ENCODE measurements at places on chromosomes 3 and 15.
A peak's percentile ranks its signal among the peaks of the same experiment; 100 is the strongest.

GRCh38 chr15:69767191-69767590 is 314.6 kb downstream of the RPLP1 start:
- DNase-seq: no peak

GRCh38 chr3:15428539-15428938 is 1.1 kb downstream of the EAF1 start:
- no peak for DNase-seq

- DNase-seq: no peak
These were observed 3.0 kb upstream of the EDEM1 start for GRCh38 chr3:5184499-5184898.

DNA sequence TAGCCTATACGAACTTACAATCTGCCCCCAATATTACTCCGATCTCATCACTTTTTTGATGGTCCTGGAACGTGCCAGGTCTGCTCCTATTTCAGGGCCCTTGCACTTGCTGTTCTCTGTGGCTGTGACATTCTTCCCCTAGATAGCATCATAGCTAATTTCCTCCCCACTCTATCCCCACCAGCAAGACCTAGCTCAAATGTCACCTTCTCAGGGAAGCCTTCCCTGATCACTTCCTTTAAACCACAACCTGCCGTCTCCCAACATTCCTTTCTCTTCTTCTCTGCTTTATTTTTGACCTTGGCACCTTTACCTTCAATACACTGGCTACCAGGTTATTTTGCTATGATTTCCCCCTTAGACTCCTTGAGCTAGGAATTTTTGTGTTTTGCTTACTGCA is 5.3 kb upstream of the SMAD6 start:
- DNase-seq: no peak

DNA sequence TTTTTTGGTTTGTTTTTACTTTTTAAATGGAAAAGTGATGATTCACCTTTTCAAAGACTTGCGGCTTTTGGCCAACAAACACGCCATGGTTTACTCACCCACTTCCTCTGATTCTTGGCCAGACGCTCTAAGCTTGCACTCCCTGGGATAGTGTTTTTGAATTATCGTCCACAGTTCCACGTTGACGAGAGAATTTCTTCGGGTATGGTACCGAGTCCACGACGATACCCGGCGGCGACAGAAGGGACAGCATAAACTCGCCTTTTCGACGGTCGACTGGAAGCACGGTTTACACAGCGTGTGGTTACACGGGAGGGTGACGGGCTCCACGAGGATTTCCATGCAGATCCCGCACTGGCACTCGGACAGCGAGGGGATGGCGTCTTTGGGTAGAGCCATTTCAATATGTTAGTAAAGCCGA is 783 bp downstream of the RNF168 start:
- peak; percentile 45 for DNase-seq

DNA sequence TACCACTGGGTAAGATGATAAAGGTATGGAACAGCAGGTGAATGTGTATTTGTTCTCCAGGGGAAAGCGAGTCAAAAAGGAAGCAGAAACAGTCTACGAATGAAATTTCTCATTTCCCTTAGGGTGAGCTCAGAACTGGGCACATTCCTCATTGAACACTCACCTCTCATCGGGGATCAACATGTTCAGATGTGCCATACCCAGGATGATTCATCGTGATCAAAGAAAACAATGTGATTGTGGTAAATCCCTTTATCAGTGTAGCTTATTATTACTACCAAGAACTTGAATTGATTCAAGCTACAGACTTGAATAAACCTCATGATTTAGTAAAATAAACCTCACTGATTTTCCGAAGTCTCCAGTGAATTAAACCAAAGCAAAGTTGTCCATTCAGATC is 72.1 kb downstream of the GJD2 start:
- no peak for DNase-seq

DNA sequence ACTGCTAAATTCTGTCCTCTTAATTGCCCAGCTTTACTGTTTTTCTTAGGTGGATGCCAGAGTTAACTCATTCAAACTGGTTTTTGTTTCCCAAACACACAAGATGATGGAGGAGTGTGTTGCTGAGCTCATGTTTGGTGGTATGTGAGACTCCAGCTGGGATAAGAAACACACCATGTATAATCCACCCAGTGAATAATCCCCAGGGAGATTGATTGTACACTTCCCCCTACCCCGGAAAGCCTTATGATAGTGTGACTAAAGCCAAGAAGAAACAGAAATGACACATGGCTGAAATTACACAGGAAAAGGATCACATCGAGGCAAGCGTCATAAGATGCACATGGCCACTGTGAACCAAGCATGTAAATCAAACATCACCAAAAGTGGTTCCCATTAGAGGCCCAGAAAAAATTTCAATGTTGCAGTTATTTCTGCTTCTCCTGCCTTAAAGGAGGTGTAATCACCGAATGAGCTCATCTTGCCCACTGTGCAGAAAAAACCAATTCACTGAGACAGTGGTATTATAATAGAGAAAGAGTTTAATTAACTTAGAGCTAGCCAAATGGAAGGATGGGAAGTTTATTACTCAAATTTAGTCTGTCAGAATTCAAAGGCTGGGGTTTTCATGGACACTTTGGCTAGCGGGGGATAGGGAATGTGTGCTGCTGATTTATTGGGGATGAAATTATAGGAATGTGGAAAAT is 56.7 kb upstream of the MAGI1 start:
- DNase-seq: no peak

DNA sequence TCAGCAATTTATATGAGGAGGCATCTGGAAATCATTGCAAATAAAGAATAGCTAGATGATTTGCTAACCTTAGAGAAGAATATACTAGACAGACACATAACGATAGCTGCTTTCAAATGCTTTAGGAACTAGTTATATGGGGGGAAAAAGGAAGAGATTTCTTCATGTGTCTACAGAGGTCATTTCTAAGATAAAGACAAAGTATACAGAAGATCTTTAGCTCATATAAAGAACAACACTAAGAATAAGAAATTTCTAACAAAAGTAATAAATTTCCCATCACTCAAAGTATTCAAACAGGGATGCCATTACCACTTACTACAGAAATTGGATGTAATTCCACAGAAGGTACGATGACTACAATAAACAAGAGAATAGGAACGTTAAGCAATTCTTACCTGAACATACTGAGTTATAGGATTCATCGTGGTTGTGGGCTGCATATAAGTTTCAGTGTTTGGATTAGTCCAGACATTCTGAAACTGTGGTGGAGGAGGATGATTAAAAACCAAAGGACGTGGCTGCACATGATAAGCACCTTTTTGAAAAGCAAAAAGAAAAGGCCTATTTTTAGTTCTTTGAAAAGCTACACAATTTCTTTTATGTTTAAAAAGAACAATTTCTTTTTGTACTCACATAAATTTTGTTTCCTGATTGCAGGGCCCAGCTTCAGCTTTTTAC is 8.7 kb downstream of the DAZL start:
- no peak for DNase-seq

- no peak for DNase-seq
These were observed 304.6 kb upstream of the KCNMB2 start for GRCh38 chr3:178231645-178232044.

DNA sequence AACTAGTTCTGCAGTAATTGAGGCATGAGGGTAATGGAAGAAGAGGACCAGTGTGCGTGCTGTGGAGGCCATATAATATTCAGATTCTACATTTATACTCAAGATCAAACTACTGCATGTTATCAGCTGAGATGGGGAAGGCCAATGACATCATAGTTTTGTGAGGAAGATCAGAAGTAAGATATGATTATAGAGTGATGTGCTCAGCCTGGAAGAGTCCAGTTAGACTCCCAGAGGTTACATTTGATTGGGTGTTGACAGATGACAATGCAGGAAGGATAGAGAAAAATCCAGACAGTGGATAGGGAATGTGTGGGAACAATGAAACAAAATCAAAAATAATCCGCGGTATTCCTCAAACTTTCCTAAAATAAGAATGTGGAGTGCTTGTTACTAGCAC is 35.4 kb downstream of the GOLIM4 start:
- DNase-seq: no peak

DNA sequence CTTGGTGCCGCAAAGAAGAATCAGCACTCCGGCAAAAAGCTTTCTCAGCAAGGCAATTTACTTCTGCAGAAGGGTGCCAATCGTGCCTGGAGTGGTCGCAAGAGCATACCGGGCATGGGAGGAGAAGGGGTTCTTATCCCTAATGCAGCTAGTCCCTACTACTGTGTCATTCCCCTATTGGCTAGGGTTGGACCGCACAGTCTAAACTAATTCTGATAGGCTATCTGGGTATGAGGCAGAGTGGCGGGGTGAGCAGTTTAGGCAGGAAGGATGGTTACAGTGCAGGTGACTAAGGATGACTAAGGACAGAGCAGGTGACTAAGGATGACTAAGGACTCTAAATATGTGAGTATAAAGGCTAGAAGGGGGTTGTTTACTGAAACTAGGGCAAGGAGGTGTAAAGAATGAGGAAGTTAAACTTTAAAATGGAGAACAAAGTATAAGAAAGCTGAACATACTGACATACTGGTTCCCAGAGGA is 52.9 kb downstream of the PGBD4 start:
- DNase-seq: no peak

- DNase-seq: no peak
These were observed 1.1 kb downstream of the PAK6 start for GRCh38 chr15:40239693-40240618.

DNA sequence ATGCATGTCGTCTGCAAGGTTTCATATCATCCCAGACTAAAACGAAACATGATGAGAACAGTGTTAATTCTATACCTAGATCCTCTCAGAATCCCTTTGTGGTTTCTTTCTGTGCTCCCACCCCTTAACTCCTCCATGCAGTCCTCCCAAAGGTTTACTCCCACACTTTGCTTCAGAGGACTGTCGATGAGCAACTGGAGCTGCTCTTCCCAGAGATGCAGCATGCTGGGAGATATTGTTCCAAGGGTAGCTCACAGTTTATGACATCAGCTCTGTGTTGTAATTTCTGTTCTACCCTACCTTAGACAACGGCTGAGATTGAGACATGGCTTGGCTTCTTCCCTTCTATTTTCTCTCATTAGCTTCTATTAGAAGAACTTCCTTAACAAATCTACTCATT is 313.0 kb upstream of the COL8A1 start:
- no peak for DNase-seq

- no peak for DNase-seq
These were observed 23.5 kb upstream of the AMOTL2 start for GRCh38 chr3:134397755-134398154.

- no peak for DNase-seq
These were observed 66.5 kb downstream of the IGSF11 start for GRCh38 chr3:118968111-118968510.

GRCh38 chr3:127740136-127740915 is 67.6 kb downstream of the ABTB1 start:
- DNase-seq: no peak

DNA sequence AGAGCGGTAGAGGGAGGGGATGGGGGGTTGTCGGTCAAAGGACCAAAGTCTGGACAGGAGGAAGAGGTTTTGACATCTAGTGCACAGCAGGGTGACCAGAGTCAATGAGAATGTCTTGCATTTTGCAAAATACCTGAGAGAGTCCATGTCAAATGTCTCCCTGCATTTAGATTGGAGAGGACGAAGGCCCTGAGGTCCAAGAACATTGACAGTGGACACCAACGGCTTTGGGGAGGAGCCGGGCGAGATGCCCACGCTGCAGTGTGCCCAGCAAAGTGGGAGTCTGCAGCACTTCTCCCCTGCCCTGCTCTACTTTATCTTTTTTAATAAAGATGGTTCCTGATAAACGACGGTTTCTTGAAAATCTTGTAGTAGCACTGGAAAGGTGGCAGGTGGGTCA is 67.4 kb upstream of the TAMM41 start:
- DNase-seq: no peak

DNA sequence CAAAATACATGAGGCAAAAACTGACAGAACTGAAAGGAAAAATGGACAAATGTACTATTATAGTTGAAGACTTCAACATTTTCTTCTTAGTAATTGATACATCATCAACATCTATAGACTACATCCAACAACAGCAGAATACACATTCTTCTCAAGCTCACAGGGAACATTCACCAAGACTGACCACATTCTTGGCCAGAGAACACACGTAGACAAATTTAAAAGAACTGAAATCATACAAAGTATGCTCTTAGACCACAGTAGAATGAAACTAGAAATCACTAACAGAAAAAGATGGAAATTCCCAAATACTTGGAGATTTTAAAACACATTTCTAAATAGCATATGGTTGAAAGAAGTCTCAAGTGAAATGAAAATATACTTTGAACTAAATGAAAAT is 55.1 kb upstream of the NSMCE3 start:
- DNase-seq: no peak

- DNase-seq: no peak
These were observed 9.5 kb downstream of the SMAD3 start for GRCh38 chr15:67074886-67075229.

- no peak for DNase-seq
These were observed 115.4 kb upstream of the PTPRG start for GRCh38 chr3:61445924-61446323.

GRCh38 chr3:195241592-195242355 is 29.2 kb downstream of the XXYLT1 start:
- DNase-seq: no peak

Measured in HL-60 (cell line).